ENCODE measurements at places on chromosomes 7 and 10. TPM values are rescaled to one million over a fixed set of nuclear protein-coding genes. Genes with fewer than 3 reads are reported as not detected.

GRCh38 chr7:17939606-17940301 lies 540 bp downstream of the SNX13 start:
- DNase-seq = peak; percentile 53

DNA sequence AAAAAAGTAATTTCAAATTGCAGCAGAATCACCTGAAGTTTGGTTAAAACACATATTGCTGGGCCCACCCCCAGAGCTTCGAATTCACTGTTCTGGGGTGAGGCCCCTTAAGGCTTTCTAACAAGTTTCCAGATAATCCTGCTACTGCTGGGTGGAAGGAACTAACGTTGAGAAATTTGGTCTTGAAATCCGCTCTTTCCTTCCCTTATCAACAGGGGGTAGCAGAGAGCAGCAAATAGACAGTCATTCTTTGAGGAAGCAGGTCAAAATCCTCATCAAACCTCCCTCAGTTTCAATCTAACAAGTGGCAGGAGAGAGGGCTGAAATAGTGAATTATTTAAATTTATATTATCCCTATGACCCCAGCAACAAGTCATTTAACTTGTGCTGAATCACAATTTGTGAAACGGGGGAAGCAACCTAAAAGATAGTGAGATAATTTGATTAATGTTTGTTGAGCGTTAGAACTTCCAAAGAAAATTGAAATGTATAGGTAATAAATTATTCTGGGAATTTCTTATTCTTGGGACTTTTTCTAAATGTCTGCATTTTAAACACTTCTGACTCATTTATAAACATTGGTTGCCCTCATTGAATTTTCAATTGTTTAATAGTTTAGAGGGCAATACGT lies 21.7 kb upstream of the MALSU1 start:
- peak; percentile 37 for DNase-seq

DNA sequence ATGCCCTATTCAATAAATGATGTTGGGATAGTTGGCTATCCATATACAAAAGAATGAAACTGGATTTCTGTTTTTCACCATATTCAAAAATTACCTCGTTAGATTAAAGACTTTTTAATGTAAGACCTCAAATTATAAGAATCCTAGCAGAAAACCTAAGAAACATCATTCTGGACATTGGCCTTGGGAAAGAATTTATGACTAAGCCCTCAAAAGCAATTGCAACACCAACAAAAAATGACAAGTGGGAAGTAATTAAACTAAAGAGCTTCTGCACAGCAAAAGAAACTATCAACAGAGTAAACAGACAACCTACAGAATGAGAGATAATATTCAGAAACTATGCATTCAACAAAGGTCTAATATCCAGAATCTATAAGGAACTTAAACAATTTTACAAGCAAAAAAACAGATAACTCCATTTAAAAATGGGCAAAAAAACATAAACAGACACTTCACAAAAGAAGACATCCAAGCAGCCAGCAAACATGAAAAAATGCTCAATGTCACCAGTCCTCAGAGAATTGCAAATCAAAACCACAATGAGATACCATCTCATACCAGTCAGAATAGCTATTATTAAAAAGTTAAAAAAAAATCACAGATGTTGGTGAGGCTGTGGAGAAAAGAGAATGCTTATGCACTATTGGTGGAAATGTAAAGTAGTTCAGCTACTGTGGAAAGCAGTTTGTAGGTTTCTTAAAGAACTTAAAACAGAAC lies 309.8 kb downstream of the AHR start:
- DNase-seq = no peak

Gene UNCX
- total RNA-seq = not detected

- peak; percentile 67 for DNase-seq
Observed at GRCh38 chr10:102230861-102231356, 4.8 kb downstream of the ELOVL3 start.

Gene BRI3
- 70.8 TPM for total RNA-seq

GRCh38 chr7:10257438-10257837 lies 716.2 kb upstream of the PHF14 start:
- no peak for DNase-seq

Gene ZNF800
- 82.5 TPM for total RNA-seq

Gene ZNF282
- total RNA-seq = 14.9 TPM

DNA sequence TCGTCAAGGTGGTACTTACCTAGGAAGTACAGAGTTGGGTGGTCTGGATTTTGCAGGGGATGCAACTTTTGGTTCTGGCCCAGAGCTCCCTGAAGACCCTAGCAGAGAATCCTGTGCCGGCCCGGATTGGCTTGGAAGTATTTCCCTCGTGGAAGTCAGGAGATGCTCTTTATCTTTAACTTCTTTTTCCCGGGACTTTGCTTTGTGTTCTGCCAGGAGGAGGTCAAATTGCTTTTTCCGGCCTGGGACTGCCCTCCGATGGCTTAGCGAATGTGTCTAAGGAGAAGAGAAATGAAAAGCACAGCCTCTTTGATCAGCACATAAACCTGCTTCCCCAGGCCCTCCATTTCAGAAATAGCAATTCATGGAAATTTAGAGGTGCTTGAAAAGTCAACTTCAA lies 57.0 kb upstream of the EFCAB10 start:
- DNase-seq = no peak

Gene PPRC1
- 38.5 TPM for total RNA-seq

GRCh38 chr7:139708541-139708940 lies 69.3 kb downstream of the HIPK2 start:
- DNase-seq = no peak

Gene SPDYE6
- not detected for total RNA-seq

- DNase-seq = no peak
Observed at GRCh38 chr7:95589031-95589430, 7.3 kb downstream of the PDK4 start.

Gene ZNF804B
- not detected for total RNA-seq

Gene SLC13A1
- not detected for total RNA-seq

DNA sequence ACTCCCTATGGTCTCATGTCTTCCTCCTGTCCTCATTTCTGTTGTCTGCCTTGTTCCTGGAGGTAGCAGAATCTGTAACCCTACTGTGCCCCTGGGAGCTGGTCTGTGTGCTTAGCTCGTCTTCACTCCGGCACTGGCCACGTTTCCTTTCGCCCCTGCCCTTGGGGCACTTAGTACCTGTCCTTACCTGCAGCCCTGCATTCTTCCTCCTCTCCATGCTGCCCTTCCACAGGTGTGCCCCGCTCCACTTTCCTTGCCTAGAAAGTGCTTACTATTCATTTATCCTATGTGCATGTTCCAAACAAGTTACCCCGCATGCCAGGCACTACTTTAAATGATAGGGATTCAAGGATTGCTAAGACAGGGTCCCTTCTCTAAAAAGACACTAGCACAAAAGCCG lies 199.9 kb upstream of the ZMIZ1 start:
- DNase-seq = no peak

DNA sequence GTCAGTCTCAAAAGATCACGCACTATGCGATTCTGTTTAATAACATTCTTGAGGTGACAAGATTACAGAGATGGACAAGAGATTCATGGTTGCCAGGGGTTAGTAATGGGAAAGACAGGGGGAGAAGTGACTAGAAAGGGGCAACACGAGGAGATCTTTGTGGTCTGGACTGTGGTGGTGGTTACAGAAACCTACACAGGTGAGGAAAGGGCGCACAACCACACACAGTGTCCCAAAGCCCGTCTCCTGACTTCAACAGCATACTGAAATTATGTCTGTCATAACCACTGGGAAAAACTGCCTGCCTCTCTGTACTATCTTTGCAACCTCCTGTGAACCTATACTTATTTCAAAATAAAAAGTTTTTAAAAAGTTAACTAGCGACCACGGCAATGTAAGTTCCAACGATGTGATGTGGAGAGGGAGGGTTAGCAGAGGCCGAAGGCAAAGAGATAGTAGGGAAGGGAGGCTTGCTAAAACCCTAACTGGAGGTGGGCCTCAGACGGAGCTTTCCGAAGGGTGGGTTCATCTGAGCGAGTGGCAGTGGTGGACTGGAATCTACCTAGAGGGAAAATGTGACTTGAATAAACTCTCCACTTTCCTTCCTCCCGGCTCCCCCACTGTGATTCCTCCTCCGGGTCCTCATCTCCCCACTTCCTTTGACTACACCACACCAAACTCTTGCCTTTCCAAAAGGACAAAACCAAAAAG lies 43.7 kb downstream of the GNA12 start:
- DNase-seq = no peak

DNA sequence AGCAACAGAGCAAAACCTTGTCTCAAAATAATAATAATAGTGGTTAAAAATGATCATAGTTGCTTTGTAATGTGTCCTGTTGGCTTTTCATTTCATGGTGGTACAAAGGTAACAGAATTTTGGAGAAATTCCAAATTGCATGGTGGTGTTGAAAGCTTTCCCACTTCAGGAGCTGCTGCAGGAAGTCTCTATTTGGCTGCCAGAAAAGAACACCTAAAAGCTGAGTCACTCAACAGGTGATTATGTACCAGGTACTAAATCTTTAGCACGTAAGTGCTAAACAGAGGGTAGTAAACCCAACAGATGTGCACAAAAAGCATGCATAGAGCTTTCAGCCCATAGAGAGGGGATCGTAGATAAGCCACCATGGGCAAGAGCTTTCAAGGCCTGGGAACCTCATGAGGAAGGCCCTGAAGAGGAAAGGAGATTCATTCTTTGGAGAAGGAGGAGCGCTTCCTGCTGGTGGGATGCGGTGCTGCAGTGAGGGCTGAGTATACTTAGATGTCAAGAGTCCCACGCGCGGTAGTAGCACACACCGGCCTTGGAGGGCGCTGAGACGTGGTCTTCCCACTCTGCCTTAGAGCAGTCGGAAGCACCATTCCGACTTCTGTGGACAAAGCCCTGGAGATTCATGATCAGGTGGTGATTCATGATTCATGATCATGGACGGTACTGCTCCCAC lies 118.7 kb downstream of the RALA start:
- DNase-seq = peak; percentile 55

GRCh38 chr7:157468221-157469111 lies 131.7 kb downstream of the DNAJB6 start:
- no peak for DNase-seq

- no peak for DNase-seq
Observed at GRCh38 chr10:27019827-27020226, 80.5 kb downstream of the ANKRD26 start.

GRCh38 chr7:26861050-26861449 lies 3.3 kb downstream of the SKAP2 start:
- DNase-seq = no peak

Gene NANOS1
- total RNA-seq = 0.50 TPM

Gene TDRD1
- total RNA-seq = not detected

DNA sequence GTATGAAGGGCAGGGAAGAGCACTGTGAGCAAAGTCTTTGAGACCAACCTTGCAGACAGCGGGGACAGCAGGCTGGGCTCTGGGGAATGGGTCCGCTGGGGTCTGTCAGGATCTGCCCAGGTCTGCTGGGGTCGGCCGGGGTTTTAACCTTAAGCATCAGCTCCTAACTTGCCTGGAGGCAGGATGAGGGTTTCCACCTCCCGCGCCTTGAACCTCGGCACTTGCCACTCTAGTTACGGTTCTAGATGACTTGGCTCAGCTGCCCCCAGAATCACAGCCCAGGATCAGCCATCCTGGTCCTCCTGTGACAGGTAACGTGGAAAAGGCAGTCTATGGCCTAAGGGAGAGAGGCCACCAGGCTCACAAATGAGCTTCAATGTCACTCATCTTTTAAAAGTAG lies 50.4 kb upstream of the CACUL1 start:
- no peak for DNase-seq

DNA sequence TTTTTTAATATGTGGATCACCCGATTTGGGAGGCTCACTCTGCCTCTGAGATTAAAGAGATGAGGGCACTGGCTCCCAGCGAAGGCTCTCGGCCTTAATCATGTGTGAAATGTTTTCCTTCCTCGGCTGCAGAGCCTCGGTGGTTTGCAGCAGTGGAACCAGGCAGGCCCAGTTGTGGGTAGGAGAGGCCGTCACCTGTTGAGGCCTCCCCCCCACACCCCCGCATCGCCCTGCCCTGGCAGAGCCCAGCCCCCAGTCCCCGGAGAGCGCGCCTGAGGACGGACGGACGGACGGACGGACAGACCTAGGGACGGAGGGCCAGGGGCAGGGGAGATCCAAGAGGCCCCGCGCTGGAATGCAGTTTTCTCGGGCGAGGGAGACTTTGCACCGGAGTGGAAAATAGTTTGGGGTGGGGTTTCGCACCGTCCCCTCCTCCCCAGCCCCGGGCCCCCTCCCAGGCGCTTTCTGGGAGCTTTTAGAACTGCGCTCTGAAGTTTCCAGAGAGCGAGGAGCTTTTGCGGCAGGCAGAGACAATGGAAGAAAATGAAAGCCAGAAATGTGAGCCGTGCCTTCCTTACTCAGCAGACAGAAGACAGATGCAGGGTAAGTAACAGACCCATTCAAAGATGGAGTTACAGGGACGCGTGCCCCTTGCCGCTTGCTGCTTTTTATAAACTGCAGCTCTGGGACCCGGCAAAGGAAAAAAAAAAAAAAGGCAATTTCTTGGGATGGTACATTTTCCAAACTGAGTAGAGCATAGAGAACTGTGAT lies at the start of gene KIAA1217:
Gene KIAA1217 (plus strand): TSS at position 478 of the 771 bp plus-strand sequence. CDS start 56 bp downstream, at position 534.
- no peak for DNase-seq

DNA sequence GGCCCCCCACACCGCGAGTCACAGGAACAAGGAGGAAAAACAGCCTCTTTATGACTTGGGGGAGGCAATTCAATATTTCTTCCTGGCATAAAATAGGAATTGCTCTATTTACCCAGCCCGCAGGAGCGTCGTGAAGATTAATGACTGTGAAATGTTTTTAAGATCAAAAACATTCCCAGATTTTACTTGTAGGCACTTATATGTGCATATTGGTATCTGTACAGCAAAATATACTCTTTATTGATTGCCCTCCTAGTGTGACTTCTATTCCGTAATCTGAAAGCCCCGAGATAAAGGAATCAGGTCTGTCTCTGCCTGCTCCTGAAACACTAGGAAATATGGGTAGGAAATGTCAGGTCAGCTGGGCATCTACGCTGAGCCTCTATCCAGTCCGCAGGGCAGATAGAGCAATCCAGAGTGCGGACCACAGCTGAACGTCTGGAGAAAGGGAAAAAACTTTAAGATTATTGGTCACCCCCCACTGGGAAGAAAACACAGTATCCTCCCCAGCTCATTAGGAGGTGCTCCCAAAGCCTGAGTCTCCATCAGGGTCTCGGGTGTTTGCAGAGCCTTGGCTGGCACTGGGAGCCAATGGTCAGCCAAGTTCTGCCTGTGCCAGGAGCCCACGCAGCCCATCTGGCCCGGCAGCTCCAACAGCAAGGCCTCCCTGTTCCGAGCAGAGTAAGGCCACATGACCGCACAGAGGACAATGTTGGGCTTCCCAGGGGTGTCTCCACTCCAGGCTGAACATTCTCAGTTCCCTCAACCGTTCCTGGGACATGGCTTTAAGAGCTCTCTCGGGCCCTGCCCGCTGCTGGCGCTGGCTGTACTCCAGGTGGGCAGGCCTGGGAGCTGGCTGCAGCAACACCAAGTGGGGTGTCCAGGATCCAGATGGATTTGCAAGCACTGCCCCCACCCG lies 7.7 kb downstream of the CTBP2 start:
- no peak for DNase-seq

Gene GSTO2
- total RNA-seq = 0.75 TPM

DNA sequence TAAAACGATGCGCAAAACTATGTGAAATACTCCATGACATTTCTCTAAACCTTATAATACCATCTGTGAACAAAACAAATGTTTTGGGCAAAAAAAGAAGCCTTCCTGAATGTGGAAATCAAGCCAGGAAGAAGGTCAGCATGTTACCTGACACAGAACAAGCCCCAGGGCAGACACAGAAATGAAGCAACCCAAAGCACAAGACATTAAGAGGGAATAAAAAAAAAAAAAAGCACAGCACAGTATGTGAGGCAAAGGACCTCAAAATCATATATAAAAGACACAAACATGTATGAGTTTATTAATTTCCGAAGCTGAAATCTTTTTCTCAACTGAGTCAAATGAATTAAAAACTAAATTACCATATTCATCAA lies 161.8 kb downstream of the SKIDA1 start:
- no peak for DNase-seq

- DNase-seq = no peak
Observed at GRCh38 chr10:76541852-76542251, 1095.8 kb downstream of the KCNMA1 start.

GRCh38 chr7:47741984-47742383 lies 160.1 kb upstream of the TNS3 start:
- no peak for DNase-seq

All from CD8-positive, alpha-beta T cell (primary cell).